Uterus (tissue), 4 donors: ENCODE measurements at places on chromosomes 16 and 17. TPM values are rescaled to one million over a fixed set of nuclear protein-coding genes. Genes with fewer than 3 reads are reported as not detected.

DNA sequence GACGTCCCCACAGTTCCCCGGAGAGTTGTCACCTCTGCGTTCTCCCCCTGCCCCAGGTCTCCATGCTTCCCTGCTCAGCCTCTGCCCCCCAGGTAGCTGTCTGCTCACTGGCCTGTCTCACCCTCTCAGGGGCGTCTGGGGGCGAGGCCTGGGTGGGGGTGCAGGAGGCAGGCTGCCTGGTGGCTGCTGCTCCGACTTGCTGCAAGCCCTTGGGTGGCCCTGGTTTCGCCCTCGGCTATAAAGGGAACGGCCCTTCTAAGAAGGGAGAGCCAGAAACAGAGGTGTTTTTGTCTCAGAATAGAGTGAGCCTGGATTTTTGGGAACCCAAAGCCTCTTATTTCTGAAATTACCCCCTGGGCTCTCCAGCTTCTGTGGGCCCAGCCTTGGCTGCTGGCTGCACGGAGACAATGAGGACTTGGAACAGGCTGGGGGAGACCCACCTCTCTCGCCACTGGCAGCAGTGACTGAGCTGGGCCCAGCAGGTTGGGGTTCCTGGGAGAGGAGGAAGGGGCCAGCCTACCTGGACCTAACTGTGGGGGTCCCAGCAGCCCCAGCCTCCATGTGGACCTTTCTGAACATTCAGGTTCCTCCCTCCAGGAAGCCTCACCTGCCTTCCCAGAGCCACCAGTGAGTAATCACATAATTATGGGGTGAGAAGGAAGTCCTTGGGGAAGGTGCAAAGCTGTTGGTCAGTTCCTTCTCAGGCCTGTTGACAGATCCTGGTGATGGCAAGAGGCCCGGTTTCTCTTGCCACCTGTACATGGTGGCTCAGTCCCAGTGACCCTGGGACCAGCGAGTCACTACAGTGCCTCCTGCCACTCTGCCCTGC, 15.5 kb upstream of the SPNS2 start:
- DNase-seq: no peak
- no peak overlapping the region for H3K27ac ChIP-seq
- H3K27me3 ChIP-seq: no peaks in the 10 kb centered on the region
- no peaks in the 10 kb centered on the region for H3K4me1 ChIP-seq
- H3K36me3 ChIP-seq: no peaks in the 10 kb centered on the region

DNA sequence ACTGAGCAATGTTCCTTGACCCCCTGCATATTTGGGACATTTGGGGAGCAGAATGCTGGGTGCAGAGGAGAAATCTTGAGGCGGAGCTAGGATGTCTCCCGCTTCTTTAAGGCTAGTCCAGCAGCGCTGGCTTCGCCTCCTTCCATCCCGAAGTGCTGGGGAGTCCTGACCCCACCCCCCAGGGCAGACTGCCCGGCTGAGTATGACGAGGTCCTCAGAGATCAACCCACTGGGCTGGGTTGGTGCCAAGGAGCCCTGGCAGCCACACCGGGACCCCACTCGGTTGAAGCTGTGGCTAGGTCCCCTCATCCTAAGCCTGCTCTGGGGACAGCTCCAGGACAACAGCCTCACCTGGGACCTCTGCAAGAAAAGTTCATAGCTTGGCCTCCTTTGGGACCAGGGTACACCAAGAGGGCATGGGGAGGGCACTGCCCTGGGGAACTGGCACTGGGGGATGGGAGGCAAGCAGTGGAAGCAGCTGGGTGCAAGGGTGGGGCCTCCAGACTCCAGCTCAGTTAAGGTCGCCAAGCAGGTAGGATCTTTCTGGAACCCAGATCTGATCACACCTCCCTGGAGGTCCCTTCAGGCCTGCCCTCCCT, 11.0 kb downstream of the RHBDF2 start:
- no peaks in the 10 kb centered on the region for H3K27me3 ChIP-seq
- no peak for DNase-seq
- H3K4me1 ChIP-seq: no peaks in the 10 kb centered on the region

DNA sequence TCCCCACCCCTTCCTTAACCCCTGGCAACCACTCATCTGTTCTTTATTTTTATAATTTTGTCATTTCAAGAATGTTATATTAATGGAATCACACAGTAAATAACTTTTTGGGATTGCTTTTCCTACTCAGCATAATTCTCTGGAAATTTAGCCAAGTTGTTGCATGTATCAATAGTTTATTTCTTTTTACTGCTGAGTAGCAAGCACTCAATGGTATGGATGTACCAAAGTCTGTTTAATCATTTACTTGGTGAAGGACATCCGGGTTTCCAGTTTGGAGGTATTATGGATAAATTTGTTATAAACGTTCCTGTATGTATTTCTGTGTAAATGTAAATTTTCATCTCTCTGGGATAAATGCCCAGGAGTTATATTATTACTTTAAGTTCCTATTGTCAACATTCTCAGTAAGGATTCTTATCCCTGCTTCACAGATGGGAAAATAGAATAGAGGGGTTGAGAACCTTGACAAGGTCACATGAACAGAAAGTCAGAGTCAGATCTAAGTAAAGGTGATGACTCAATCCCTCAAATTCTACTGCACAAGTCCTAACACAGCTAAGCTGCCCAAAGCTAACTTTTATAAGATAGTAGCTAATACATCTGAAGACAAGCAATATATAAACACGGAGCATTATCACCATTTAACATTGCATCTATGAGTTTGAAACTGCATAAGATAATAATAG, 62.4 kb upstream of the MTMR4 start:
- no peak for DNase-seq
- no peak overlapping the region for H3K4me3 ChIP-seq
- H3K36me3 ChIP-seq: no peaks in the 10 kb centered on the region
- H3K4me1 ChIP-seq: no peaks in the 10 kb centered on the region
- H3K27ac ChIP-seq: no peak overlapping the region
- no peaks in the 10 kb centered on the region for H3K27me3 ChIP-seq

RAB37 gene
- 2.4 TPM for total RNA-seq

FKBP10 gene
- 22.9 TPM for total RNA-seq

NARF gene
- 20.0 TPM for total RNA-seq
